Keratinocyte (primary cell): ENCODE measurements at places on chromosomes 6 and 20.
A peak's percentile ranks its signal among the peaks of the same experiment; 100 is the strongest.

DNA sequence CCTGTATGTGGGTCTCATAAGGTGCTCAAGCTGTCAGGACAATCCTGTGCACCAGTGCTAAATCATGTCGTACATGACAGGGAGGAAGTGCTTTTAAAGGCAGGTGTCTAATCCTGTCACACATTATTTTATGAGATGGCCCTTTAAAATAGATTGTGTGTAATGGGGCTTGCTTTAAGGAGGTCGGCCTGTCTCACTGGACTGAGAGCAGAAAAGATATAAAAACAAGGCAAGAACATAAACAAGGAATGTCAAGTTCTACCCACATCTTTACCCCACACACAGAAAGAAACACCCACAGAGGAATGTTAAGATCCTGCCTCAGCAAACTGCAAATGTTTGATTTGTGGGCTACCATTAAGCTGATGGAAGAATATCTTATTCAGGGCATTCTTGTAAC, 279.0 kb downstream of the FOXA2 start:
- DNase-seq: no peak

DNA sequence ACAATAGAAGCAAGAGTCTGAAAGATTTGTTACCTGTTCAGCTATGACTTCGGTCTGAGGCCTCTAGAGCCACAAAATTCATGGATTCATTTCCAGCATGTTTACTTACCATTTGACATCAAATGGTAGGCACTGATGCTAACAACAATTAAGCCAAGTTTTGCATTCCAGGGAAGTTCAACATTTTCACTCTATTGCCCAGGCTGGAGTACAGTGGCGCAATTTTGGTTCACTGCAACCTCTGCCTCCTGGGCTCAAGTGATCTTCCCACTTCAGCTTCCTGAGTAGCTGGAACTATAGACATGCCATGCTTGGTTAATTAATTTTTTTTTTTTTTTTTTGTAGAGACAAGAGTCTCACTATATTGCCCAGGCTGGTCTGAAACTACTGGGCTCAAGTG, 114.1 kb upstream of the SGK1 start:
- no peak for DNase-seq

DNA sequence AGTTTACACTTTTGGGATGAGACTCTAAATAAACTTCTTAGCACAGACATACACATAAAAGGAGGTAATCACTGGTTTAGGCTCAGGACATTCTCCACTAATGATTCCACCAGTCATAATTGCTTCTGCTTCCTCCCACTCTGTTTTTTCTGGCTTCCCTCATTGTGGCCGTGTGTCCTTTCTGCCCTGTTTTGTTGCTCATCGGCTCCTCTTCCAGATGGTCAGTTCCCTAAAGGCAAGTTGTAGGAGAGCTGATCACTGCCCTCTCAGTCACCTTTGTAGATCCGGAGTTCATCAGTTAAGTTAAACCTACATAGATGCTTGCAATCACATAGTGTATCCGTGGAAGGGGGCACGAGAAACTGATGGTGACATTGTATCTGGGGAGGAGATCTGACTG, 200.5 kb upstream of the ARG1 start:
- DNase-seq: no peak

DNA sequence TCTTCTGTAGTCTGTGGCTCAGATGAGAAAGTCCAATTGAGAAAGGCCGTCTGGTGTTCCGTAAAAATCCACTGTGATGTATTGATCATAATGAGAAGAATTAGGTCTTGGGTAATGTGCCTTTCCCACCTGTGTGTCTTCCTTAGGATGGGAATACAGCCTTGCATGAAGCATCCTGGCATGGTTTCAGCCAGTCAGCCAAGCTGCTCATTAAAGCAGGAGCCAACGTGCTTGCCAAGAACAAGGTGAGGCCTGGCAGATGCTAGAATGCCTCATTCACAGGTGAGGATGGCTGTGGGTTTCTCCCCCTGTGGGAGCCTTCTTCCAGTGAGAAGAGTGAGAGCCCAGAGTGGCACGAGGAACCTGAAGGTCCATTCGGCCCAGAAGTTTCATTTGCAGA, 32.7 kb downstream of the LYRM2 start:
- no peak for DNase-seq

DNA sequence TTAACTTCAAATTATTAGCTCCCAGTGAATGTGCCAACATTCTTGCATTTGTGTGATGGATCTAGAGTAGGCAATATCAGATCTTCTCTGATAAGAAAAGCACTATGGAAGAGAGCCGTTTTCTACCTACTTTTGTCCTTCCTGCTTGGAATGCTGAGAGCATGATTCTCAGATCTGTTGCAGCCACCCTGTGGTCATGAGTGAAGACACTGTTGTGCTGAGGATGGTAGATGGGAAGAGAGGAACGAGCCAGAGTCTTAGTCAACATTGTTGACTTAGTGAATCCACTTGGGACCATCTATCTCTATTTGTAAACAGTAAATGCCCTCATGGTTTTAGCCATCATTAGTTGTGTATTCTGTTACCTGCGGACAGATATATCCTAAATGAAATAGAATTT, 202.6 kb downstream of the CD109 start:
- no peak for DNase-seq

DNA sequence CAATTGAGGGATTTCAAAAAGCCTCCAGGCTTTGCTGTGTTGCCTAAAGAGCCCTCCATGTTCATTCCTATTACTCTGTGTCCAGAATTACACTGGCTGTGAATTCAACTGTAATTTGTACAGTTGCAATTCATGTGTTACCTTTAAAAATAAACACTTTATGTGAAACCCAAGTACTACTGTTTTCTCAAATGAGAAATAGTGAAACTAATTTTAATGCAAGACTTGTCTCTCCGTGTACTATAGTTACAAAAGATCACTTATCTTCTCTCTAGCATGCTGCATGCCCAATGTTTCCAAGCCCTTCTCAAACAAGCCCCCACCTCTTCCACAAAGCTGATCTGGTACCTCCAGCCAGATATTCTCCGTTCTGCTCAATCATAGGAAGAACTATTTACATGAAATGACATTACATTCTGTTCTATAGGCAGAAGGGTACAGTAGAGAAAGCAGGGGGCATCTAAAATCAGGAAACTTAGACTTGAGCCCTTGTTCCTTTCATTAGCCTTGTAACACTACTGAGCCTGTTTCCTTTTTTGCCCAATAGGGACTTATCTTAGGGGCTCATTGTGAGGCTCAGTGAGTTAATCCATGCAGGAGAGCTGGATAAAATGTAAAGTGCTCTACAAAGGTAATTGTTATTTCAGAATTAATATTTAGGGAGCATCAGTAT, 12.3 kb upstream of the COL9A1 start:
- no peak for DNase-seq

- no peak for DNase-seq
Measured at GRCh38 chr6:147507162-147508041, 1.1 kb upstream of the SAMD5 start.

DNA sequence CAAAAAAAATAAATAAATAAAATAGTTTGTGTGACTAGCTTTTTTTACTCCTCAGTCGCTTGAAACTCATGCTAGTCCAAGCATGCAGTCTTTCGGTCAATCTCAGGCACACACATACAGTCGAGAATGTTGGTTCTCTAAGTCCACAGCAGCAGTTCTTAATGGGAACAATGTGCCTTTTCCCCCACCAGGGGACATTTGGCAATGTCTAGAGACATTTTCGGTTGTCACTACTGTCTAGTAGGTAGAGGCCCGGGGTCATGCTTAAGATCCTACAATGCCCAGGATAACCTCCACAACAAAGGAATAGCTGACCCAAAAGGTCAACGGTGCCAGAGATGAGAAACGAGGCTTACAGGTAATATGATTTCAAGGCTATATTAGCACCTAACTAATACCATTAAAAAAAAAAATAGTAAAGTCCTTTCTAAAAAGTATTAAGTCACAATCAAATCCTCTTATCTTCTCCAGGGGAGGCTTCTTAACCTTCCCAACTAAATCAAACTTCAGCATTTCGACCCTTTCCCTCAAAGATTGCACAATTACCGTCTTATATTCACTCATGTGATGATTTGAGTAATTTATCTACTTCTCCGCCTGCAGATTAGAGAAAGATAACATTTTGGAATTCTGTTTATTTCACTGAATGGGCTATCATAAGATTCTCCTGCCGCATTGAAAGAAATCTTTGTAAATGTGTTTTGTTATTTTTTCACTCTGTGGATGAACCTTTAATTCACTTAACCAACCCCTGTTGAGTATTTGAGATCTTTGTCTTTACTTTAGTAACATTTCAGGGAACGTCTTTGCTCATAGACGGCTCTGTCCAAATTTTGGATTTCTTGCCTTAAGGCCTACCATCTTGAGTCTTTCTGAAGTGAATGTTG, 8.1 kb upstream of the SALL4 start:
- DNase-seq: no peak

DNA sequence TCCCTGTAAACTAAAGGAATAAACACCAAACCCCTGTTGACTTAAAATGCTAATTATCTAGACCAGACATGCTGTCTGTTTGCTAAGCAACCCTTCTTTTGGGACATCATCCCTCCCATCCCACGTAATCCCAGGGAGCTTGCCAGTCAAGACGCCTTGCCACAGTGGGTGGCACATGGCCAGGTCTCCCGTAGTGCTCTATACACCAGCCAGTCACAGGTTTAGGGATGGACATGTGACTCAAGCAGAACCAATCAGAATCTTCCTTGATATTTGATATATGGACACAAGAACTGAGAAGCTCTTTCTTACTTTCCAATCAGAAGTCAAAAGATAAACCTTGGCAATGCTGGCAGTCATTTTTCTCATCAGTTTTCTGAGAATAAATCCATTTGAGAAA, 60.0 kb downstream of the CNKSR3 start:
- DNase-seq: no peak

DNA sequence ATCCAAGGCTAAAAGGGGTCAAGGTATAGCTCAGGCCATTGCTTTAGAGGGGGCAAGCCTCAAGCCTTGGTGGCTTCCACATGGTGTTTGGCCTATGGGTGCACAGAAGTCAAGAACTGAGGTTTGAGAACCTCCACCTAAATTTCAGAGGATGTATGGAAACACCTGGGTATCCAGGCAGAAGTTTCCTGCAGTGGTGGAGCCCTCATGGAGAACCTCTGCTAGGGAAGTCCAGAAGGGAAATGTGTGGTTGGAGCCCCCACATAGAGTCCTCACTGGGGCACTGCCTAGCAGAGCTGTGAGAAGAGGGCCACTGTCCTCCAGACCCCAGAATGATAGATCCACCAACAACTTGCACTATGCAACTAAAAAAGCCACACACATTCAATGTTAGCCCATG, 678.7 kb upstream of the ADGRB3 start:
- DNase-seq: no peak

- DNase-seq: peak; percentile 35
Measured at GRCh38 chr6:20661721-20662120, 127.5 kb downstream of the CDKAL1 start.

GRCh38 chr6:158629367-158630221, 14.9 kb downstream of the DYNLT1 start:
- DNase-seq: no peak

GRCh38 chr6:49918787-49919186, 45.2 kb downstream of the DEFB114 start:
- no peak for DNase-seq

- DNase-seq: no peak
Measured at GRCh38 chr6:15244620-15245360, 1.1 kb upstream of the JARID2 start.
